ENCODE measurements at places on chromosomes 2 and 18.

DNA sequence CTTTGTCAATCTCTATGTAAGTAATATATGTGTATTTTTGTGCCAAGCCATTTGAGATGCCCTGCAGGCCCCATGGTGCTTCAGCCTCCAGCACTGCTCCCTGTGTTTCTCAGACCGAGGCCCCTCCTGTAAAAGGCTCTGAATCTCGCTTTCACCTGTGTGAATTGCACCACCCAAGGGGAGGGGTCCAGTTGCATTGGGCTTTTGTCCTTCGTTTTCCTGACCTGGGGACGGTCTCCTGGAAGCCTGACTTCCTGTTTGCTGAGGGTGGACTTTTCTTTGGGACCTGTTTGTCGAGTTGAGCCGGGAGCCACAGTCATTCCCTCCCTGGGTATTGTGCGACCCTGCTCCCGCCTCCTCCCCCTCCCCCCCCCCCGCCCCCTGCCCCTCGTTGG lies 48.9 kb downstream of the AGAP1 start:
- peak; percentile 78 for DNase-seq

- no peak for DNase-seq
Measured at GRCh38 chr2:134396493-134396892, 142.6 kb downstream of the MGAT5 start.

DNA sequence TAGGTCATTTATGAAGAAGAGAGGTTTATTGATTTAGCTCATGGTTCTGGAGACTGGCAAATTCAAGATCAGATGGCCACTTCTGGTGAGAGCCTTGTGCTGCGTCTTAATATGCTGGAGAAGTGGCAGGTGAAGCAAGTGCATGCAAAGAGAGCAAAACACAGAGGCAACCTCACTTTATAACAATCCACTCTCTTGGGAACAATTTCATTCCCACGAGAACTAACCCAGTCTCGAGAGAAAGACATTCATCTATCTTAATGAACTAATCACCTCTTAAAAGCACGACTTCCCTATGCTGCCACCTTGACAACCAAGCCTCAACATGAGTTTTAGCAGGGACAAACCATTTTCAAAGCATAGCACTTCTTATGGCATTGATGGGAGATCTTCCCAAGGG lies 186.5 kb upstream of the RASGRP3 start:
- no peak for DNase-seq

DNA sequence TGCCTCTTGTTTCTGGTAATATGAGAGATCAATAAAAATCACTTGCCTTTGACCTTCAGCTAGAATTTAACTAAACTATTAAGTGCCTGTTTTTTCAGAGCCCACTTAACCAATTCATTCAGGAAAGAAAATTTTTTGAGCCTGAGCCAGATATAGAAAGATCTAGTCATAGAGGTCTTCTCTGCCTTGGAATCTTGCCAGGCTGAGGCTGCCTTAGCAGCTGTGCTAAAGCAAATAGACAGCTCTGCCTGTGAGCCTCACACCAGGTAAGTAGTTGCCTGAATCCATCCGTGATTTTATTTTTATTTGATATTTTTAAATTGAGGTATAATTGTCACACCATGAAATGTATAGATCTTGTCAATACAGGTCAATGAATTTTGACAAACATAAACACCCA lies 27.4 kb downstream of the EVX2 start:
- DNase-seq, result peak; percentile 96

GRCh38 chr2:10161961-10162441 lies 39.5 kb downstream of the RRM2 start:
- no peak for DNase-seq

DNA sequence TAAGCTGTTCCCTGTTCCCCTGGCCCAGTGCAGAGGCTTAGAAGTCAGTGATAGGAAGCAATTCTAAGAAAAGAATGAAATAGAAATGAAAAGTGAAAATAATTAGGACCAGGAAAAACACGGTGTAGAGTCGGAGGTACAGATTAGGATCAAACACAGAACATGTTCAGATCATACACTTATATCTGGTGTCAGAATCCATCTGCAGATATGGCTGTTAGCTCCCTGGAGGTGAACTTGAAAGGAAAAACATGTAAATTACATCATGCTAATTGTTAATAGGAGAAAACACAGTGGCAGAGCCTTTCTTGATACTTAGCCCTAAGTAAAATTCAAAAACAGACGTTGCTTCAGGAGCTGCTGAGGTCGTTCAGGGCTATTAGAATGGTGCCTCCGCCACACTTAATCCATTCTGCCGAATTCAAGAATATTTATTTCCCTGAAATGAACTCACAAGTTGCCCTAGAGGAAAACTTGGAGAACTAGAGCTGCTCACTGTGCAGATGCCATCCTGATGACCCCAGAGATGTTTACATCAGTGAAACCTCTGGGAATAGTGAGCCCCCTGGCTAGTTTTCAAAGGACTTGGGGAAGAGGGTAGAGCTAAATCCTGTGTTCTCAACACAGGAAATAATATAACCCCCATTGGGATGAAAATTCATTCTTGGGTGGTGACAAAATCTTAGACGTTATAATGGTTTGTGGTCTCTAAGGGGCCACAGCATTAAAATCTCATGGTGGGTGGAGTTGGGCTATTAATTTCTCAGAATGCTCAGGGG lies 27.5 kb downstream of the LPIN1 start:
- DNase-seq, result no peak
